ENCODE measurements at places on chromosomes 4 and X.
A peak's percentile ranks its signal among the peaks of the same experiment; 100 is the strongest.

- DNase-seq = no peak
Observed at GRCh38 chr4:167943872-167944505, 148.3 kb upstream of the ANXA10 start.

- no peak for DNase-seq
Observed at GRCh38 chr4:555566-556275, 20.4 kb downstream of the TMEM271 start.

DNA sequence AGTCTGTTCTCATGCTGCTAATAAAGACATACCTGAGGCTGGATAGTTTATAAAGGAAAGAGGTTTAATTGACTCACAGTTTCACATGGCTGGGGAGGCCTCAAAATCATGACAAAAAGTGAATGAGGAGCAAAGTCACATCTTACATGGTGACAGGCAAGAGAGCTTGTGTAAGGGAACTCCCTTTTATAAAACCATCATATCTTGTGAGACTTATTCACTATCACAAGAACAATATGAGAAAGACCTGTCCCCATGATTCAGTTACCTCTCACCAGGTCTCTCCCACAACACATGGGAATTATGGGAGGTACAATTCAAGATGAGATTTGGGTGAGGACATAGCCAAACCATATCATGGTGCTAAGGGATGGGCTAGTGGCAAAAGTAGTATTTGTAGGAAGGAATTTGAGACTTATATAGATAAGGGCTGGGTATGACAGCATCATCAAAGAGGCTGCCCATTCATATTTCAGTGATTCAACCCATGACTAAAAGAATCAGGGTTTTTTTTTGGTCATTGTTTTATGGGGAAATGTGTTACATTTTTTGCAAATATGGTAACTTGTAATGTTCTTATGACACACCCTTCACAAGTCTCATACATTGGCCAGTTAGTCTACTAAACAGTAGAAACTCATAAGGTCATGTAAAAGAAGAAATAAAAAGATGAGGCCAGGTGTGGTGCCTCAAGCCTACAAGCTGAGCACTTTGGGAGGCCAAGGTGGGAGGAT lies 34.7 kb downstream of the NUP62CL start:
- DNase-seq = no peak

DNA sequence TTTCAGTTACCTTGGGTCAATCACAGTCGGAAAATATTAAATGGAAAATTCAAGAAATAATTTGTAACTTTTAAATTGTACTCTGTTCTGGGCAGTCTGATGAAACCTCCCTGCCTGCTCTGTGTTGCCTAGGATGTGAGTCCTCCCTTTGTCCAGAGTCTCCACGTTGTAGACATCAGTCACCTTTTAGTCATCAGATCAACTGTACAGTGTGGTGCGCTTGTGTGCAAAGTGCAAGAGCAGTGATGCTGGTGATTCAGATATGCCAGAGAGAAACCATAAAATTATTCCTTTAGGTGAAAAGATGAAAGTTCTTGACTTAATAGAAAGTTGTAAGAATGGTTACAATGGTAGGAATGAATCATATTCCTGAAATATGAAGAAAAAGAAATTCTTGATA lies 1.4 kb downstream of the SPATA4 start:
- peak; percentile 9 for DNase-seq

- no peak for DNase-seq
Observed at GRCh38 chr4:33060674-33061542, 2340.7 kb downstream of the PCDH7 start.

GRCh38 chr4:152738827-152739226 lies 40.7 kb downstream of the TIGD4 start:
- no peak for DNase-seq

GRCh38 chr4:92451782-92452181 lies 148.0 kb downstream of the GRID2 start:
- DNase-seq = no peak

DNA sequence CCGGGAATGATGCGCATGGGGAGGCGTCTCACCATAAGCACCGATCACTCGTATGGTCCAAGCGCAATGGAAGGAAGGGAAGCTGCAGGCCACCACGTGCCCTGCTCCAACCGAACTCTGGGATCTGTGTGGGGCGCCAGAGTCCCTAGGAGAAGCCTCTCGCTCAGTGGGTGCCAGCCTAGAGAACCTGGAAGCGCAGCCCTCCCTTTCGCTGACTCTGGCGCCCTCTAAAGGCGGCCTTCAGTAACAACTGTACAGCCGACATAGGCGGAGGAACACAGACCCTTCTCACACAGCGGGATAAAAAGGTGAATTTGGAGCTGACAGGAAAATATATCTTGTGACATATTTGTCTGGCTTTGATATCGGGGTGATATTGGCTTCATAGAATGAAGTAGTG lies 76.0 kb downstream of the INTS6L start:
- peak; percentile 36 for DNase-seq

GRCh38 chrX:19372170-19372546 lies 28.4 kb downstream of the PDHA1 start:
- DNase-seq = peak; percentile 48

DNA sequence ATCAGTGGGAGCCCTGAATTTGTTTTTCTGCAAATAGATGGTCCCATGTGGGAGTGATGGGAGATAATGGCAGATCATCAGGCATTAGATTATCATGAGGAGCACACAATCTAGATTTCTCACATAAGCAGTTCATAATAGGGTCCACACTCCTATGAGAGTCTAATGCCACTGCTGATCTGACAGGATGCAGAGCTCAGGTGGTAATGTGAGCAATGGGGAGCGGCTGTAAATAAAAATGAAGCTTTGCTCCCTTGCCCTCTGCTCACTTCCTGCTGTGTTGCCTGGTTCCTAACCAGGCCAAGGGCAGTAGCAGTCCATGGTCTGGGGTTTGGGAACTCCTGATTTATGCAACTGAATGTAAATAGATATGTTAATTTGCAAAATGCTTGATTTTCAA lies 538.6 kb downstream of the TRAM1L1 start:
- no peak for DNase-seq

- DNase-seq = no peak
Observed at GRCh38 chr4:78584863-78585547, 33.4 kb downstream of the ANXA3 start.

DNA sequence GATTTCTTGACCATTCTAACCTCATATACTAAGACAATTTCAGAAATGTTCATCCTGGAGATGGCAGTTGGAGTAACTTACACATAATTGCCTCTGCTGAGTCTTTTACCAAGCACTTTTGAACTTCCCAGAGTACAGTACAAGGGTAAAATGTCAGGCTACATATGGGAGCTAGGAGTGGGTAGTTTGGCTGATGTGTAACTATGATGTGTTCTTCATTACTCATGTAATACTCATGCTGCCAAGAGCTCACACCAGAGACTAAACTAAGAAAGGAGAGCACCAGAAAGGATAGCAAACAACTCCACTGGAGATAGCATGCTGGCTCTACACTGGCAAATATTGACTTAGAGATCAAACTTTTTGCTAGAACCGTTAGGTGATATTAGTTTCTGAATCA lies 194.0 kb downstream of the PDGFRA start:
- no peak for DNase-seq

- DNase-seq = no peak
Observed at GRCh38 chrX:47170861-47171692, 22.6 kb upstream of the UBA1 start.

Data from activated CD4-positive, alpha-beta T cell treated with anti-CD3 and anti-CD28 coated beads for 4 hours (primary cell).